ENCODE measurements at places on chromosomes 2 and 18.

DNA sequence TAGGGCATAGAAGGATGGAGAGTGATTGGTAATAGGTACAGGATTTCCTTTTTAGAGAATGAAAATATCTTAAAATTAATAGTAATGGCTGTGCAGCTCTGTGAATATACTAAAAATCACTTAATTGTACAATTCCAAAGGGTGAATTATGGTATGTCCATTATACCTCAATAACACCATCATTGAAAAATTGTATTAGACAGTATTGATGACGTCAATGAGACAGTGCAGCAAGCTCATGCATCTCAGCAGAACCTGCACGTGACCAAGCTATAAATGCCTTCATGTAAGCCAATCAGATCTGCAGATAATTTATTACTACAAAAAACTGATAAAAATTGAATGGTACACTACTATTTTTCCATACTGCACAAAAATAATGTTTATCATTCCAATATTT is 354.4 kb upstream of the CDH19 start:
- DNase-seq = no peak

GRCh38 chr2:142291969-142292368 is 161.2 kb upstream of the LRP1B start:
- no peak for DNase-seq

- no peak for DNase-seq
Observed at GRCh38 chr18:22556222-22557167, 138.8 kb upstream of the CTAGE1 start.

DNA sequence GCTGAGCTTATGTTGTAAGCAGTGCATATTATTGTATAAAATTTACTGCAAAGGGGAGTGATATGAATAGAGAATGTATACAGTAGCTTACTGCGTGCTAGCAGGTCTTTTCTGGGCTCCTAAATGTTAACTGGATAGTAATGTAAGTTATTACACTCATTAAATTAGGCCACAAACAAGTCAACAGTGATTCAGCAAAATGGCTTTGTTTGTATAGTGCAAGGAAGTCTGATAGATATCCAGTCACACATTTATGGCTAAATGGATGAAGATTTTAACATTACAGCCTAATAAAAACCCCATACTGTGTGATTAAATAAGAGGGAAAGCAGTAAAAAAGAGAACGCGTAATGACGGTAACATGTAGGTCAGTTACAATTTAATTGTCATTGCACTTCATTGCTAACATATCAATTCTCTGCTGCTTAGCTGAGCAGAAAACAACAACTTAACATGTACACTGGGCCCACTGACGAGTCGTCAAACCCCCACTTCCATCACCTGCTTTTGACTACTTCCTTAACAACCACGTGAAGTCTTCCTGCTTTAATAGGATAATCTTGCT is 665.0 kb upstream of the FANCL start:
- DNase-seq = no peak

DNA sequence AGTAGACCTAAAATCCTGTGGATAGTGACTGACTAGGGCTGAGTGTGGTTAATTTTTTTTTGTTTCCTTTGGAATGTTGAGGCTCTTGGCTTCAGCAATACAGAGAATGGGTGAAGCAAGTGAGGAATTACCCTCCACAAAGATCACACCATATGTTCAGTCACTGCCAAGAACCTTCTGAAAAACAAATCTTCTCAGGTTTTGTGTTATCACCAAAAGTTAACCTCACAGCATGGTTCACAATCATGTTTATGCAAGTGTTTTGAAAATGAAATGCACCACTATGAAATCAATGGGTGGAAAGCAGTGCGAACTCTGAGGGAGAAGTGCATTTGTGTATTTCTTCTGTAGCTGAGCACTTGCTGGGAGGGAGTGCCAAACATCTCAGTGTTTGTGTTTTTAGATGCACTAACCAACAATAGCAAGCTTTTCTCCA is 44.4 kb downstream of the SPATS2L start:
- DNase-seq = no peak

DNA sequence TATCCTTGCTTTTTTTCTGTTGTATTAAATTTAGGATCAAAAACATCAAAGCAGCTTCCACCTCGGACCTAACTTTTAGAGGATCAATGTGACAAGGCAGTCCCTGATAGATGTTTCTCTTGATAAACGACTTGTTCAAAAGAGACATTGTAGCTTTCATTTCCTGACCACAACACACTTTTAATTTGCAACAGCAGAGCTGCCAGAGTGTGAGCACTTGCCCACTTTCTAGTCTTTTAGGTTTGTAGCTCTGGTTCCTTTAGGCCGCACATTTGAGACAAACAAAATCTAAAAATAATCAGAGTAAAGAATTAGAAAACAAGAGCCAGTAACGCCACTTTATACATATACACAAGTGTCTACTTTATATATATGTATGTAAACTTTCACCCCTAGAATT is 3.1 kb downstream of the FIGN start:
- DNase-seq = no peak

DNA sequence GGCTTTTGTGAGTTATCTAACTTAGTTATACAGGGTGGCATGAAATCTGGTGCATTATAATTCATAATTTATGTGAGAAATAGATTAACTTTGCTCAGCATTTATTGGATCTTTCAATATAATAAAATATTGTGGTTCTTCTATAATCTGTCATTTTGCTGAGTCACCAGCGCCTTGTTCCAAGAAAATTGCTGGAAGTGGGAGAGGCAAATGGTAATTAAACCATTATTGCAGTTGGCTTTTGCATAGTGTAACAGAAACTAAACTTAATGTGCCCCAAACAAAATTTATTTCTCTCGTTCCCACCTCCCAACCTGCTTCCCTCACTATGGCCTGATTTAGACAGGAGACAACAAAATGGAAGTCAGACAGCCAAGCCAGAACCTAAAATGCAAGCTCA is 146.3 kb downstream of the GALR1 start:
- no peak for DNase-seq

GRCh38 chr2:8640498-8640897 is 41.4 kb upstream of the ID2 start:
- no peak for DNase-seq
